ENCODE measurements at places on chromosomes 4 and X. TPM values are rescaled to one million over a fixed set of nuclear protein-coding genes. Genes with fewer than 3 reads are reported as not detected.
A peak's percentile ranks its signal among the peaks of the same experiment; 100 is the strongest.

Gene ERAS
- not detected for total RNA-seq

Gene CTAG2
- total RNA-seq: not detected

Gene GIMD1
- total RNA-seq: not detected

Gene ANK2
- 117 TPM for total RNA-seq

Gene CSAG1
- total RNA-seq: not detected

Gene RPS6KA6
- 15.3 TPM for total RNA-seq

Gene DOK7
- 3.3 TPM for total RNA-seq

Gene TMEM187
- 8.6 TPM for total RNA-seq

Gene TRIM2
- total RNA-seq: 53.4 TPM

Gene TSPAN7
- 35.2 TPM for total RNA-seq

Gene FAAH2
- total RNA-seq: 0.52 TPM

Gene XKRX
- 0.32 TPM for total RNA-seq

DNA sequence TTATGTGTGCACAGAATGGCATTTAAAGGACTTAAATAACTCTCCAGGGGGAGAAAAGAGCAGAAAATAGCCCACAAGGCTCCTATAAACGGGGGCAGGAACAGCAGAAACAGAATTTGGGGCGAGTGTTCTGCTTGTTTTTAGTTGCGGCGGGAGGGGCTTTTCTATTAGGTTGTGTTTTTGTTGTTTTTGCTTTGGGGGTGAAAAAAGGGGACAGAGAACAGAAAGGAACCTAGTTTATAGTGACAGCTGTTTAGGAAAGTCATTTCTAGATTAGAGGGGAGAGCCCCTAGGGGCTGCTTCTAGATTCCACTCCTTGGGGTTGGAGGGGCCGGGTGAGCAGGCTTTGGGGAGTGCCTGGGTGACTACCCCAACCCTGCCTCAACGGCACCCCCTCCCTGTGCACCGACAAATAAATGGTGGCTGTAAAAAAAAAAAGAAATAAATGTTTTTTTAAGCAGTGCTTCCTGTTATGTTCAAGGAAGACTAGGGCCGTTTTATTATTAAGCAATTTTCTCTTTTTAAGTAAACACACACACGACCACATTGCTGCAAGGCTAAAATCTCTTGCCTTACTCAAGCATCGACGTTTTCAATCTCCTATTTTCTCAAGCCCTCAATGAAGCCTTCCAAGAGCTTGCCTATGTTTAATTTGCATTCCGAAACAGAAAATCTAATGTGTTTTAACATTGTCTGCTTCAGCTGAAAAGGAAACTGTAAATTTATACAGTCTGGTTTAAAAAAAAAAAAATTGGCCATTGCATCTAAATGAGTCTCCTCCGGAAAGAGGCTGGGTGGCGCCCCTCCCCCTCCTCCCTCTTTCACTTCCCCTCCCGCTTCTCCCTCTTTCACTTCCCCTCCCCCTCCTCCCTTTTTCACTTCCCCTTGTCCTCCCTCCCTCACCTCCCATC lies 123.3 kb upstream of the TBL1X start:
- DNase-seq: peak; percentile 93
- peak overlapping the region; percentile 83 for H3K27ac ChIP-seq
- H3K4me1 ChIP-seq: no peaks in the 10 kb centered on the region
- no peaks in the 10 kb centered on the region for H3K36me3 ChIP-seq
- no peak overlapping the region for H3K4me3 ChIP-seq

- H3K27ac ChIP-seq: no peak overlapping the region
- no peaks in the 10 kb centered on the region for H3K27me3 ChIP-seq
- DNase-seq: no peak
- H3K4me3 ChIP-seq: no peak overlapping the region
- H3K4me1 ChIP-seq: no peaks in the 10 kb centered on the region
Observed at GRCh38 chr4:85409251-85409650, 65.7 kb upstream of the ARHGAP24 start.

- H3K36me3 ChIP-seq: no peaks in the 10 kb centered on the region
- no peak overlapping the region for H3K4me3 ChIP-seq
- no peak for DNase-seq
- H3K4me1 ChIP-seq: no peaks in the 10 kb centered on the region
Observed at GRCh38 chrX:72253686-72254085, 14.9 kb upstream of the ERCC6L start.

GRCh38 chrX:9327086-9327746 lies 137.6 kb upstream of the TBL1X start:
- H3K36me3 ChIP-seq: no peaks in the 10 kb centered on the region
- no peak overlapping the region for H3K4me3 ChIP-seq
- no peaks in the 10 kb centered on the region for H3K27me3 ChIP-seq
- DNase-seq: no peak
- H3K4me1 ChIP-seq: peaks cover 2% of the 10 kb centered on the region

DNA sequence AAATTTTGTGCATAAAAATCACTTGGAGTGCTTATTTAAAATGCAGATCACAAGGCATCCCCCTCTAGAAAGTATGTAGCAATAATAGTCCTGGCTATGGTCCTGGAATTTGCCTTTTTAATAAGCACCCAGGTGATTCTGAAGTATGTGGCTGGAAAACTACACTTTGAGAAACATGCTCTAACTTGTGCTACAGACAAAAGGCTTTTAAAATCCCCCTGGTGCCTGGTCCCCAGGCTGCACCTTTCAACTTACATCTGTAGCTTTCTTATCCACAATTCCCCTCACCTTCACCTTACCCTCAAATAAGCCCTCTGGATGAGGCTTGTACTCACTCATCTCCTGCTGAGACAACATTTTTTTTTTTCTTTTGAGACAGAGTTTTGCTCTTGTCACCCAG lies 21.1 kb downstream of the ART3 start:
- no peaks in the 10 kb centered on the region for H3K27me3 ChIP-seq
- H3K4me3 ChIP-seq: no peak overlapping the region
- DNase-seq: no peak
- no peaks in the 10 kb centered on the region for H3K36me3 ChIP-seq
- no peaks in the 10 kb centered on the region for H3K4me1 ChIP-seq

DNA sequence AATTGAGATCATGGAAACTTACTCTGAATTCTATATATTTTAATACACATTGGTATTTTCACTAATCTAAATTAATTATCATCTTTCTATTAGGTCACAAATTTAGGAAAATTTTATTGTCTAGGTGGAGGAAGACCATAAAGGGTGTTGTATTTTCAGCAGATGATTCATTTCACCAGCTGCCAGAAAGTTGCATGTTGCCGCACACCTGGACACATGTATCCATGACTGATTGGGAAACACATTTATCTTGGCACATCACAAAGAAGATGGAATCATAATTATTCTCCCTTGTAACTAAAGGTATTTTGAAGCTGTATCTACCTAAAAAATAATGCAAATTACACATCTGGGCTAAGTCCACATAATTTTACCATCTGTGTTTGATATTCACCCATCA lies 33.1 kb downstream of the SLC7A11 start:
- DNase-seq: no peak
- no peak overlapping the region for H3K27ac ChIP-seq
- no peak overlapping the region for H3K4me3 ChIP-seq

- DNase-seq: no peak
- no peak overlapping the region for H3K27ac ChIP-seq
- no peaks in the 10 kb centered on the region for H3K4me1 ChIP-seq
- H3K36me3 ChIP-seq: no peaks in the 10 kb centered on the region
Observed at GRCh38 chr4:158446106-158446505, 75.6 kb upstream of the RXFP1 start.

GRCh38 chr4:78581618-78582017 lies 30.0 kb downstream of the ANXA3 start:
- no peak overlapping the region for H3K4me3 ChIP-seq
- H3K36me3 ChIP-seq: no peaks in the 10 kb centered on the region
- H3K27me3 ChIP-seq: no peaks in the 10 kb centered on the region
- no peak overlapping the region for H3K27ac ChIP-seq

- H3K36me3 ChIP-seq: no peaks in the 10 kb centered on the region
- DNase-seq: no peak
- no peak overlapping the region for H3K4me3 ChIP-seq
Observed at GRCh38 chrX:13607996-13608365, 38.6 kb downstream of the EGFL6 start.

- no peaks in the 10 kb centered on the region for H3K4me1 ChIP-seq
- H3K27me3 ChIP-seq: no peaks in the 10 kb centered on the region
- no peak overlapping the region for H3K4me3 ChIP-seq
- no peak for DNase-seq
- H3K36me3 ChIP-seq: no peaks in the 10 kb centered on the region
Observed at GRCh38 chr4:110165382-110166286, 32.8 kb downstream of the ELOVL6 start.

Data from aorta (tissue), 5 donors.